Articular chondrocyte of knee joint (primary cell): ENCODE measurements at places on chromosomes 3 and 15. TPM values are rescaled to one million over a fixed set of nuclear protein-coding genes. Genes with fewer than 3 reads are reported as not detected.

Gene LDHAL6B
- not detected in 2 replicates for total RNA-seq

Gene CXCR6
- not detected in 2 replicates for total RNA-seq

Gene COL6A6
- total RNA-seq, result under 0.01 TPM in 1 of 2 replicates, not detected in the other

Gene RHOV
- total RNA-seq, result not detected in 2 replicates

Gene PFN2
- 212 and 218 TPM in 2 replicates for total RNA-seq

Gene FSD2
- total RNA-seq, result under 0.01 TPM in 1 of 2 replicates, not detected in the other

Gene P2RY12
- total RNA-seq, result 0.11 TPM in 1 of 2 replicates, not detected in the other

Gene KBTBD13
- not detected in 2 replicates for total RNA-seq

Gene A4GNT
- not detected in 2 replicates for total RNA-seq

Gene IL16
- total RNA-seq, result 8.1 and 12.1 TPM in 2 replicates

Gene PLA2G4E
- total RNA-seq, result not detected in 2 replicates

Gene ZDHHC19
- total RNA-seq, result not detected in 2 replicates

Gene TF
- 0.43 and 0.52 TPM in 2 replicates for total RNA-seq

Gene PATL2
- 0.78 and 0.86 TPM in 2 replicates for total RNA-seq

Gene RTP3
- not detected in 2 replicates for total RNA-seq

Gene XCR1
- not detected in 2 replicates for total RNA-seq

Gene HDC
- not detected in 2 replicates for total RNA-seq

Gene PPCDC
- total RNA-seq, result 6.5 and 8.0 TPM in 2 replicates

Gene ITIH3
- total RNA-seq, result 0.11 and 0.39 TPM in 2 replicates

Gene PTX3
- total RNA-seq, result 174 and 549 TPM in 2 replicates

Gene CCNB2
- 27.7 and 35.7 TPM in 2 replicates for total RNA-seq

Gene SLC9A9
- 23.5 and 24.3 TPM in 2 replicates for total RNA-seq

Gene TNIK
- total RNA-seq, result 4.8 and 5.2 TPM in 2 replicates
